ENCODE measurements at places on chromosomes 6 and 20.
A peak's percentile ranks its signal among the peaks of the same experiment; 100 is the strongest.

DNA sequence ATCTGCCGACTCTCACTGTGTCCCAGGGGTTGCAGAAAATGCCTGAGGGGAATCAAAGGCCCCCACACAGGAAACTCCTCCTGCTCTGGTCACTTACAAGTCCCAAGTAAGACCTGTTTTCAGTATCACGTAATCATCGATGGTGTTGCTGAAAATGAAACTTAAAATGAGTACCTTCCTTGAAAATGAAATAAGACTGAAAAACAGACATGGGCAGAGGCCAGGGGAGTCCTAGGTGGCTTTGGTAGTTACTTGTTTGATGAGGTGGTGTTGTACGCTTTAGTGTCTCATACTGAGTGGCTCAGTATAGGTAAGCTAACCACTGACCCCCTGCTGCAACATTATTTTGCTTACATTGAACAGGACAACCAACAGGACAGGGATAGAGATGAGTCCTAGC is 43.0 kb upstream of the SYNCRIP start:
- no peak for DNase-seq

- no peak for DNase-seq
Measured at GRCh38 chr6:66599541-66599940, 892.5 kb upstream of the EYS start.

GRCh38 chr20:58715801-58716475 is 23.3 kb downstream of the NPEPL1 start:
- no peak for DNase-seq

- no peak for DNase-seq
Measured at GRCh38 chr6:33217246-33217645, 8.9 kb downstream of the RING1 start.

GRCh38 chr6:31399589-31400466 is 3.6 kb upstream of the MICA start:
- DNase-seq = peak; percentile 37

- DNase-seq = no peak
Measured at GRCh38 chr20:18259730-18260129, 28.6 kb upstream of the ZNF133 start.

DNA sequence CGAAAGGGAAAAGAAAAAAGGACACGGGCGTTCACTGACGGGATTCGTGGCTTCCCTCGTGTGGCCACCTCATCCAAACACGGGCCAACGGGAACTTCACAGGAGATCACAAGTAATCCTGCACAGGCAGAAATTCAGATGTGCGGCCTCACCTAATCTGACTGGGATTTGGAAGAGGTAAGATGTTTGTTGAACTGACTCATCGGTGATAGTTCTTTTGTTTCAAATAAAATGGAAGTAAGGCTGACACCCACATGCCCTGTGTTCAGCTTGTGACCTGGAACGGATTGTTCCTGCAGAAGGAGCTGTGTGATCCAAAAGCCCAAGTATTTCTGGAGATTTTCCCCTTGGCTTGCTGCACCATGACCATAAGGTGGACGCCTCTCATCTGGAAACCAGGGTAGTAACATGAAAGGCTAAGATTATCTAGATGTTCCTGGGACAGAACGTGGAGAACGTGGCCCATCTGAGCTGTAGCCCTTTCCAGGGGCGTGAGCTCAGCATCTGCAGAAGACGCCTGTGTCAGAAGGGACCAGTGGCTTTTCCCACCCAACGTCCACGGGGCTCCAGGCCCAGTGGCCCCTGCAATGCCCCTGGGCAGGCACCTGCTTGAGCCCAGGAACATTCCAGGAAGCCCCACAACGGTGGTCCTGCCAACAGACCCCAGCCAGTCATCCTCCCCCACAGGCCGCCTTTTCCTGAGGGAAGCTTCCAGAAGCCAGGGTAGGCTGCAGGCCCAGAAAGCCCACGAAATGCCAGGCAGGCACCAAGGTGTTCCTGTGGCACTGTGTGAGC is 39.7 kb downstream of the DLL1 start:
- no peak for DNase-seq

DNA sequence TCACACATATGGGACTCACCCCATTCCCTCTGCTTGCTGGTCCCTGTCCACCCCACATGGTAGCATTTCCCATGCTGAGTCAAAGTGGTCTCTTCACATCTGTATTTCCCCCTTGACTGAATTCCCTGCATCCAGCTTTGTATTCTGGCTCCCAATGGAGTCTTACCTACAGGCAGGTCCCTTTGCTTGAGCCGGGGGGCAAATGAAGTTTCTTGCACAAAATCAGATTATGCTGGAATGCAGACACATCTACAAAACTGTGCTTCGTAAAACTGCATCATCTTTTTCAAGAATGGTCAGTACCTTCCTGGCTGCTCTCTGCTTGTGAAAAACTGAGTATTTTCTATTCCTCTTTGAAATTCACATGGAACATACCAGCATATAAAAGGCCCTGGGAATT is 32.1 kb upstream of the BCAS1 start:
- DNase-seq = no peak

GRCh38 chr6:114288701-114289495 is 53.9 kb downstream of the HS3ST5 start:
- no peak for DNase-seq

DNA sequence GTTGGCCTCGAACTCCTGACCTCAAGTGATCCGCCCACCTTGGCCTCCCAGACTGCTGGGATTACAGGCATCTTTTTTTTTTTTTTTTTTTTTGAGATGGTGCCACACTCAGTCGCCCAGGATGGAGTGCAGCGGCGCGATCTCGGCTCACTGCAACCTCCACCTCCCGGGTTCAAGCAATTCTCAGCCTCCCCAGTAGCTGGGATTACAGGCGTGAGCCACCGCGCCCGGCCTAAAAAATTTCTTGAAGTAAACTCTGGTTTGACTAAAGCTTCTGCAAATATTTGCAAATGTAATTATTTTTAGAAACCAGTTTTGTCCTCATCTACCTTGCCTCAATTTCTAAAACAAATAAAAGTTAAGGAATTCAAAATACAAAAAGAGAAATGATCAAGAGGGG is 1.2 kb downstream of the IBTK start:
- no peak for DNase-seq

DNA sequence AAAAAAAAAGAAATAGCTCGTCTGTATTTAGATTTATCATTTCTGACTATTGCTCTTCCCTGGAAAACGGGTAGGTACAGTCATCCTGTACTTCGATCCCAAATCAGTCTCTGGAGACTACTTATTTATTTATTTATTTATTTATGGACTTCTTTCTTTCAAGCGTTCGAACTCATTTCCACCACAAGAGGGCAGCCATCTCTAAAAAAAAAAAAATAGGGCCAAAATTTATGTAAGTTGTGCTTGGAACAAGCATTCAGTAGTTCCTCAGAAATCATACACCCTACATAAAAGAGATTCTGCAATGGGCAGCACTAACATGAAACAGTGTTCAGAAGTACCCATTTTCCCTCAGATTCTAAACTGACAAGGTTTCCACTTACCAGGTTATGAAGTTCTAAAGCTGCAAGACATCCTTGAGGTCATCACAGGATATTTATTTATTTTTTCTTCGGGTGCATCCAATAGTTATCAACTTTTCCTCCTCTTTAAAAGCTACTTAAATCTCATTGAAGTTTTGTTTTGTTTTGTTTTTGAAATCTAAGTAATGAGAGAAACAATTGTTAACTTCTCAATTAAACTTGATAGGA is 1.9 kb upstream of the BMP2 start:
- no peak for DNase-seq

GRCh38 chr20:48721324-48722001 is 106.3 kb downstream of the PREX1 start:
- DNase-seq = no peak

- DNase-seq = no peak
Measured at GRCh38 chr20:24936526-24937407, 12.3 kb upstream of the CST7 start.

GRCh38 chr6:21599051-21599696 is 5.6 kb downstream of the SOX4 start:
- no peak for DNase-seq

DNA sequence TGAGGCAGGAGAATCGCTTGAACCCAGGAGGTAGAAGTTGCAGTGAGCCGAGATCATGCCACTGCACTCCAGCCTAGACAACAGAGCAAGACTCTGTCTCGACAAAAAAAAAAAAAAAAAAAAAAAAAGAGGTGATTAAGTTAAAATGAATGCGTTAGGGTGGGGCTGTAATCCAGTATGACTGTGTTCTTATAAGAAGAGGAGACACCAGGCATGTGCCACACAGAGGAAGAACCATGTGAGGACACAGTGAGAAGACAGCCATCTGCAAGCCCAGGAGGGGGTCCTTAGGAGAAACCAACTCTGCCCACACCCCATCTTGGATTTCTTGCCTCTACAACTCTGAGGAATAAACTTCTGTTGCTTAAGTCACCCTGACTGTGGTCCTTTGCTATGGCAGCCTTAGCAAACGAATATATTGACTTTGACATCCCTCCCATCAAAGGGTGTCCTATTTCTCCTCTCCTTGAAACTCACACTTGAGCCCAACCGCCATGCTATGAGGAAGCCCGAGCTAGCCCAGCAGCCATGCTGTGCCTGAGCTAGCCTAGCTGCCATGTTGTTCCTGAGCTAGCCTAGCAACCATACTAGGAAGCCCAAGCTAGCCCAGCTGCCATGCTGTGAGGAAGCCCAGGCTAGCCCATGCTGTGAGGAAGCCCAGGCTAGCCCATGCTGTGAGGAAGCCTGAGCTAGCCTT is 15.8 kb upstream of the PPP1R16B start:
- DNase-seq = no peak

DNA sequence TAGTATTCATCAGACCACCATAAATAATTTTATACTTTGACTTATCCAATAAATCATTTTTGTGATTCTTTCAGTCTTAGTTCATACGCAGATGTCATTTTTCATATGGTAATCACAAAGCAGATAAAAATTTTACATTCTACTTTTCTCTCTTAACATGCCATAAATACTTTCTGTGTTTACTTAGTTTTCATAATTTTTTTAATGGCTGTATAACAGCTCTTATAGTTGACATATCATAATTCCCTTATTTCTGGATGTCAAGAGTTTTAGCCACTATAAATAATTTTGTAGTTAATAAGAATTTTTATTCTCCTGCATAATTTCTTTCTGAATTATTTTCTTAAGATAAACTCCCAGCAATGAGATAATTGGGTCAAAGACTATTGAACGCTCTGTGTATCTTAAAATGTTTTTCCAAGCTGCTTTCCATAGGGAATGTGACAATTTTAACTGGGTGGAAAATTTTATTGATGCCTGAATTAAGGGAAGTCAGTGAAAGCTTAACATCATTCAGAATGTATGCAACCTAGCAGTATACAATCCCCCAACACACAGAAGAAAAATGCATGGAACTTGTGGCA is 702.7 kb downstream of the EPM2A start:
- DNase-seq = no peak

DNA sequence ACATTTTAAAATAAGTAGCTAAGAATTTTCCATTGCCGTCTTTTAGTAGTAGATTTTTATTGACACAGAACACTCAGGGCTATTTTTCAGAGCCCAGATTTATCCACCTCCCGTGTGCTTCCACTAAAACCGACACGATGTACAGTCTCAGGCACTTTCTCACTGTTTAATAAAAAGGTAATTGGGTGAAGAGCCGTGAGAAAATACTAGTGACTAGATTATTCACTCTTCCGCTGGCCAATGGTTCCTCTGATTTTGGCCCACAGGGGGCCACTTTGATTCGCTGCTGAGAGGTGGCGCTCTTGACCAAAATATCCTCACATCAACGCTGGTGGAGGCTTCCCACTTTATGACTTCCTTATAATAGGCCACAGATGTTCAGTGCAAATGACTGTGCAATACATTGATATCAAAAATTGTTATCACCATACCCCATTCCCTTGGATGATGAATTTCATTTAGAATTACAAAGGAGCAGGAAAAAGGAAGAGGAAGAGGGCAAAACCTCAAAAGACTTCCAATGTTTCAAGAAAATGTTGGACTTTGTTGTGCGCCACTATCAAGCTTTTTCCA is 12.3 kb upstream of the HDDC2 start:
- DNase-seq = no peak

- no peak for DNase-seq
Measured at GRCh38 chr20:15890407-15890982, 682.8 kb downstream of the KIF16B start.

GRCh38 chr20:44422083-44422482 is 53.6 kb upstream of the TTPAL start:
- no peak for DNase-seq

- no peak for DNase-seq
Measured at GRCh38 chr6:138188278-138188941, 26.7 kb downstream of the ARFGEF3 start.

DNA sequence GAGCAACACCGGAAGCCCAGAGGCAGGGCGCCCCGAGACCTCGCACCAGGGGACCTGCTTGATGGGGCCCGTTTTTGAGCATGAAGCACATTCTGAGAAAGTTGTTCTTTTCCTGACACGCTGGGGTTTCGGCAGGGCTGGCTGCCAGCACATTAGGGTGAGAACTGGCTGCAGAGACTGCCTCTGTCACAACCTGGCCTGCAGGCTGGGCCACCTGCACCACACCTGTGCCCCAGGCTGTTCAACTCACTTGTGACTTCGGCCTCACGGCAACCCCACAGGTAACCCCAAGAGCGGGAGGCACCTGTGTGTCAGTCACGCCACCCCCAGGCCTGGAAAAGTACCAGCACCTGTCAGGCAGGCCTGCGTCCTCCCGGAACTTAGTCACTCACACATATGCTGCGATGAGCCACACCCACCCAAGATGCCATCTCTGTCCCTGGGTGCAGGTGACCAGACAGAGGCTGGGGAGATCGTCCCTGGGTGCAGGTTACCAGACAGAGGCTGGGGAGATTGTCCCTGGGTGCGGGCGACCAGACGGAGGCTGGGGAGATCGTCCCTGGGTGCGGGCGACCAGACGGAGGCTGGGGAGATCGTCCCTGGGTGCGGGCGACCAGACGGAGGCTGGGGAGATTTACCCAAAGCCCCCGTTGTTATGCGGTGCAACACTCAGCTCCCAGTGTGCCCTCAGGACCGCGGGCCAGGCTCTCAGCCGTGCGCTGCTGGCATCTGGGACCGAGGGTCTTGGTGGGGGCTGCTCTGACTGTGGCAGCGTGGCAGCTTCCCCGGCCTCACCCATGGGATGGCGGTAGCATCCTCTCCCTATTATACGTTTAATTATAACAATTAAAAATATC is 82.5 kb upstream of the BHLHE23 start:
- DNase-seq = no peak

DNA sequence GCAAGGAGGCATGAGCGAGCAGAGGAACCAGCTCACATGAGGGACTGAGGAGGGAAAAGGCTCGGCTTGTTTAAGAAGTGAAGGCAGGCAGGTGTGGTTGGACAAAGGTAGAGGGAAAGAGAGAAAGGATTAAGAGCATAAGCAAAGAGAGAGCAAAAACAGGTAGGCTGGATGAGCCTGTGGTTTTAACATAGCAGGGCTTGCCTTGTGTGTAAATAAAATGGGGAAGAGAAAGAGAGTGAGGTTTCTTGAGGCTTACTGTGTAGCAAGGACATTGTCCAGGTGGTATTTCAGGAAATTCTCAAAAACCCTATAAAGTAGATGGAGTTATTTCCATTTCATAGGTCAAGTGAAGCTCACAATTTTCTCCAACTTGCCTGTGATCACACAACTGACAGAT is 93.9 kb upstream of the HDAC2 start:
- no peak for DNase-seq

GRCh38 chr6:108562503-108562993 is 1.8 kb downstream of the FOXO3 start:
- no peak for DNase-seq

- no peak for DNase-seq
Measured at GRCh38 chr6:41122918-41123317, 31.2 kb downstream of the TREML1 start.

GRCh38 chr6:47231151-47231550 is 78.6 kb downstream of the TNFRSF21 start:
- no peak for DNase-seq

- no peak for DNase-seq
Measured at GRCh38 chr6:125066140-125066539, 87.4 kb upstream of the TPD52L1 start.

- DNase-seq = no peak
Measured at GRCh38 chr6:26363882-26364701, 906 bp upstream of the BTN3A2 start.

Data from stimulated activated CD8-positive, alpha-beta memory T cell treated with anti-CD3 and anti-CD28 coated beads, Interleukin-2, amount 100 ng/mL, for 1 hour (primary cell).